ENCODE measurements at places on chromosomes 13 and 19. TPM values are rescaled to one million over a fixed set of nuclear protein-coding genes. Genes with fewer than 3 reads are reported as not detected.

Gene OVOL3
- not detected for total RNA-seq

Gene DCT
- total RNA-seq, result not detected

DNA sequence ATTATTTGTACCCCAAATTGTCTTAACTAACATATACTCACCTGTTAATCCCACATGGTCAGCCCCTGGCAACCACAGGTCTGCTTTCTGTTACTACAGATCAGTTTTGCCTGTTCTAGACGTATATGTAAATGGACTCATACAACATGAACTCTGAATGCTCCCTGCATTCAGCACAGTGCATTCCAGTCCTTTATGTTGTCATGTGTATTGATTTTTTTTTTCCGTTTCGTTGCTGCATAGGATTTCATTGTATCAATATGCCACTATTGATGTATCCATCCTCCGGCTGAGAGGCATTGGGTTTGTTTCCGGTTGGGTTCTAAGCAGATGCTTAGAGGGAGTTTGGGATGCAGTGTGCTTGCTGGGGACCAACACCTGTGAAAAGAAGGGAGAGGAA lies 36.1 kb upstream of the TNFRSF19 start:
- no peak overlapping the region for H3K27ac ChIP-seq
- no peak overlapping the region for H3K4me3 ChIP-seq
- no peaks in the 10 kb centered on the region for H3K36me3 ChIP-seq
- no peaks in the 10 kb centered on the region for H3K4me1 ChIP-seq
- DNase-seq, result no peak

Gene ZNF99
- not detected for total RNA-seq

Gene ZNF728
- total RNA-seq, result 0.89 TPM
